ENCODE measurements at places on chromosomes 4 and X. TPM values are rescaled to one million over a fixed set of nuclear protein-coding genes. Genes with fewer than 3 reads are reported as not detected.

Gene SPANXA2
- not detected for polyA plus RNA-seq

Gene CCKAR
- polyA plus RNA-seq = not detected

Gene CT45A2
- not detected for polyA plus RNA-seq

Gene TAF7L
- 0.18 TPM for polyA plus RNA-seq

Gene CT45A5
- 0.94 TPM for polyA plus RNA-seq

Measured in Purkinje cell (primary cell).